A549 treated with AZD2906 at 1 μM for 4 hours (cell line): ENCODE measurements at places on chromosomes 7 and 10. TPM values are rescaled to one million over a fixed set of nuclear protein-coding genes. Genes with fewer than 3 reads are reported as not detected.

FAM13C gene
- 0.06 to 0.09 TPM (median 0.08 TPM) in 5 replicates for total RNA-seq

FKBP6 gene
- total RNA-seq: not detected in 5 replicates

HABP2 gene
- 0.08 to 0.19 TPM (median 0.10 TPM) in 5 replicates for total RNA-seq

FFAR4 gene
- 0.04 to 0.14 TPM (median 0.09 TPM) in 5 replicates for total RNA-seq

TMEM184A gene
- 6.5 to 10.4 TPM (median 8.1 TPM) in 5 replicates for total RNA-seq

PAXIP1 gene
- total RNA-seq: 11.7 to 14.1 TPM (median 13.5 TPM) in 5 replicates

SRGN gene
- total RNA-seq: 93.8 to 136 TPM (median 99.6 TPM) in 5 replicates
